ENCODE measurements at places on chromosomes 6 and 20. TPM values are rescaled to one million over a fixed set of nuclear protein-coding genes. Genes with fewer than 3 reads are reported as not detected.

GRCh38 chr6:105836889-105837288, 249.2 kb upstream of the PRDM1 start:
- DNase-seq: no peak

DNA sequence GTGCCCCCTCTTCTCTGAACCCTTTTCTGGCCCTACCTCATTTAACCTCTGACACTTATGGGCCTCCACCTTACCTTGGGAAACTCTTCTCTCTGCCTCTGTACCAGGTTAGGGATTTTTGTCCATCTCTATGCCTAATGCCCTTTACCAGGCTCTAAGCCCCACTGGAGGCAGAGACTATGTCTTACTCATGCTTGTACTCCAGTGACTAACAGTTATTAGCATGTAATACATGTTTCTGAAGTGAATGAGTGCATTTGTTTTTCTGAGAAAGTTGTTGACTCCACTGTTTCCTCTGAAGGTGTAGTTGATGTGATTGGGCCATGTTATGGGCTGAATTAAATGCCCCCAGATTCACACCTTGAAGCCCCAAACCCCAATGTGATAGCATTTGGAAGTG, 234.3 kb downstream of the PACRG start:
- DNase-seq: no peak

- no peak for DNase-seq
Observed at GRCh38 chr6:122484760-122485159, 13.2 kb upstream of the SERINC1 start.

- no peak for DNase-seq
Observed at GRCh38 chr6:166251655-166252054, 56.5 kb downstream of the PRR18 start.

DNA sequence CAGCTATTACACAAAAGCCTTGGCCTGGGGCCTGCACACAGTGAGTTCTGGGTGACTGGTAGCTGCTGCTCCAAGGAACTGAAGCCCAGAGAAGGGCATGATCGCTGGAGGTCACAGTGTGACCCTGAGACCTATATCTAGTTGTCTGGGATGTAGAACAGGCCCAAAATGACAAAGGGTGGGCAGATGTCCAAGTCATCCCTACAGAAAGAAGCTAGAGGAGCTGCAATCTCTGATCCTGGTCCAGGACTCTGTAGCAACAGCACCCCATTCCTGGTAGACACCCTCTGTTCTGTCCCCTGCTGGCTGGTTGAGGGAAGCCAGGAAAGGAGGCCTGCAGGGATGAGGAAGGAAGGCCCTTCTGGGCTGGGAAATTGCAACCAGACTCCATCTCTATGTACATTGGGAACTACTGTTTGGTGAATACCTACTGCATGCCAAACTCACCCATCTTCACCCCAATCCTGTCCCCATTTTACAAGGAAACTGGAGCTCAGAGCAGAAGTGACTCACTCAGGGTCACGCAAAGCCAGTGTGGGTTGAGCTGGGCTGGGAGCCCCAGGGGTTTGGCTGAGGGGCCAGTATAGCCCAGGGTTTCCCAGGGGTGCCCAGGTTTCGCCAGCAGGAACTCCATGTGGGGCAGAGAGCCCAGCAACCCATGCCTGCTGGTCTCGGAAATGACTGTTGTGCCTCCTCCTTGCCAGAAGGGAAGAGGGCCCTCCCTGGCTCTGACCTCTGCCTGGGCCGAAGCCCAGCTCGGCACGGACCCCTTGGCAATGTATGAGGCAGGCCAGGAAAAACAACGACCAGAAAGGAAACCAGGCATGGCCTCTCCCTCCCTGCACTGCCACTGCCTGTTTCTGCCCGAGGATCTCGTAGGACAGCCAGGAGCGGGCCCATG, 44.9 kb upstream of the TLDC2 start:
- no peak for DNase-seq

The PTPRT gene
- not detected for total RNA-seq

DNA sequence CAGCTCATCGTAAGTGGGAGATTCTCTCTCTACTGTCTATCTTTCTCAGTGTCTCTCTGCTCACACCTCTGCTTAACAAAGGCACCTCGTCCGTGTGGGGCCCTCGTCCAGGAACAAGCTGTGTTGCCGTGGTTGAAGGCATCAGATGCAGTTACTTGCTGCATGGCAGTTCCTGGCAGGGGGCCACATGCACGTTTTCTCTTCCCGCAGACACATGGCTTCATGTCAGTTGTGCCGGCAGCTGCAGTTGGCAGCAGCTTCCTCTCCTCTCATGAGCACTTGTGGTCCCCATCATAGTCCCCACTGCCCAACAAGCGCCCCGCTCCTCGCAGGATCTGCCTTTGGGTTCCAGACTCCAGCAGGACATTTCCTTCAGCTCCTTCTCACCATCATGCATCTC, 7.1 kb upstream of the AFDN start:
- DNase-seq: no peak

- DNase-seq: no peak
Observed at GRCh38 chr20:36308353-36308752, 2.2 kb downstream of the DLGAP4 start.

DNA sequence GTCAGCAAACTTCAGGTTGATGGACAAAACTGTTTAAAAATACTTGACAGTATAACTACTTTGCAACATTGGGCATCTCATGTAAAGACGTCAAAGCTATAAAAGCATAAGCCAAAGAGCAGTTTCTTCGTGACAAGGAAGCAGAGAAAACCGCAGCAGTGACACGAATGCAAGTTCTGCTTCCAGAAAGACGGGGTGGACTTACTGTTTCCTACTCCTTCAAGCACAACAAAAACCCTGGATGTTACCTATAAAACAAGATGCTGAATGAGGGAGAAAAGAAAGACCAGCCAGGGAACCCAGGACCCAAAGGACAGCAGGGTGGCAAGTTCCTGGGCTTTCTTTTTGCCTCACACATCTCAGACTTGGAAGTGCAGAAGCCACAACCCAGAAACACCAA, 98.0 kb downstream of the DLL1 start:
- DNase-seq: no peak

- DNase-seq: no peak
Observed at GRCh38 chr6:90820436-90820835, 233.6 kb upstream of the MAP3K7 start.

- DNase-seq: no peak
Observed at GRCh38 chr20:14910126-14910525, 572.7 kb upstream of the FLRT3 start.

The SNRPB gene
- 136 TPM for total RNA-seq

The SS18L1 gene
- 13.1 TPM for total RNA-seq

DNA sequence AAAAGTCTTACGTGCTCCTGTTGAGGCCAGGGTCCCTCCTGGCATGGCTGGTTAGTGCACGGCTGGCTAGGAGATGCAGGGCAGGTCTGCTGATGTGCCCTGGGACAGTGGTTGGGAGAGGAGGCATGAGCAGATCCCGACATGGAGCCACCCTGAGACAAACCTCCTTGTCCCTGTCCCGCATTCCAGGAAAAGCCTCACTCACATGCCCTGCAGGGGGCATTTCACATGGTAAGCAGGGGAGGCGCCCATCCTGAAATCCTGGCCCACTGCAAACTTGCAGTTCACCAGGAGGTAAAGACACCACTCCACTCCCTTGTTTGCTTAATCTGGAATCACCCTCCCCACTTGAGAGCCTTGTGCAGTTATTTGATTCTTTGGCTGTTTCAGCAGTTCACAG, 116.7 kb upstream of the SLC24A3 start:
- DNase-seq: no peak
